Activated T-cell treated with anti-CD3 and anti-CD28 coated beads, Interleukin-2, amount 50 U/mL, for 24 hours (primary cell): ENCODE measurements at places on chromosomes 5 and 9.

- DNase-seq = no peak
Observed at GRCh38 chr9:88477300-88477751, 57.7 kb upstream of the NXNL2 start.

DNA sequence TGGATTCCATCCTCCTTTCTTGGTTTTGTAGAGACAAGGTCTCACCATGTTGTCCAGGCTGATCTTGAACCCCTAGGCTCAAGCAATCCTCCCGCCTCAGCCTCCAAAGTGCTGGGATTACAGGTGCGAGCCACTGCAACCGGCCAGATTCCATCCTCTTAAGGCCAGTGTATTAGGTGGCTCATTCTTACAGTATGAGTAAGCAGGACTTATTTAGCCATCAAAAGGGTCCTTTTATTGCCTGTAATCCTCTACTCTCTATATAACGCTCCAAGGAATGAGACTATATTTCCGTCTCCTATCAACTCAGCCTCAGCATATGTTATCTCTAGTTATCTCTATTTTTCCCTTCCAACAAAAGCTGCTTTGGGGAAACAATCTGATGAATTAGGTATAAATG, 3.0 kb upstream of the ERBIN start:
- DNase-seq = no peak

DNA sequence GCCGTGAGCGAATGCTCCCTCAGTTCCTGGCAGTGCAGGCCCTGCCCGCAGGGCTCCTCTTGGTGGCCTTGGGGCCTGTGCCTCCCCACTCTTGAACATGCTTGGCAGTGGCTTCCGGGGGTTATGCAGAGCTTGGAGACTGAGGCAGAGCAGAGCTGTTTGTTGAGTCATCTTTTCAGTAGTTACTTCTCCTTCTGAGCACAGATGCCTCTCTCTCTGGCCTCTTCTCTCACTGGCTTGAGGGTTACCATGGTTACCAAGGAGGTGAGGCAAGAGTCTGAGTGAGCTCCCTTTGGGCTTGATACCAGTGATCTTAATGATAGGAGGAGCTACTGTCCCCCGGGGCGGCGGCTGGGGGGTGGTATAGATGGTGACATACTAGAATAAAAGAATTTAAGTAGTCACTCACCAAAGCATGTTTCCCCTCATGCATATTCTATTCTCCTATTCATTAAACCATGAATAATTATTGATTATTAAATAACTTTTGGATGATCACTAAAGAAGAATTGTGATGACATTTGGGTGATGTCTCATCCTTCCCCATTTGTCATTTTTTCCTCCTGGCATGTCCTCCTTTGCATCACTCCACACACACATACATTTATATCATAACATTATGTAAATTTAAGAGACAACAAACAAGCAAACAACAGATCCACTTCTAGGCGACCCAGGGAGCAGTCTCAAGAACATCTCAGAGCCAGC, 111.1 kb downstream of the ARHGAP26 start:
- DNase-seq = no peak

- DNase-seq = no peak
Observed at GRCh38 chr5:58378613-58379390, 81.1 kb downstream of the PLK2 start.

- no peak for DNase-seq
Observed at GRCh38 chr5:177419046-177419445, 7.4 kb upstream of the GRK6 start.

- DNase-seq = no peak
Observed at GRCh38 chr9:96122751-96123150, 179.2 kb downstream of the HSD17B3 start.

DNA sequence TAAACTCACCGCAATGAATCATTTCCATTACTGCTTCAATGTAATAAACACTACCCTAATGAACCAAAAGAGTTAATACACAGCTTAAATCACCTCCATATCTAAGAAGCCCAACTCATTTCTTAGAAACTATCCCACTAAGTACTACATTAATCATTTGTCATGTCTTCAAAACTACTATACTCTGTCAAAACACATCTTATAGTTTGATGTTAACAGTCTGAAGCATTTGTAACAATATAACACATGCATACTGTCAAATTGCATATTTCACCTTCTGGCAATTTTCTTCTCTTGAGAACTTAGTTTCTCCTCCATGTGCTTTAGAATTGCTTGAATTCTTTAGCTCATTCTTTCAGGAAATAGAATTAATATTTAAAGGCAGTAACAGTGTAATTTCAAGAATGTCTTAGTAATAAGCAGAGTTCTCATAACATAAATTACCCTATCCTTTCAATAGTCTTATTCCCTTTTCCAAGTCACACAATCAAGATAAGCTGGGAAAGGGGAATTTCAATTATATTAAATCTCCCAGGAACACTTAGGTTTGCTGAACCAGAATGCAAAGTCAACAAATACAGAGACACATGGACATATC, 199.7 kb downstream of the ATPSCKMT start:
- no peak for DNase-seq

GRCh38 chr5:139524446-139524845, 36.7 kb upstream of the UBE2D2 start:
- no peak for DNase-seq

DNA sequence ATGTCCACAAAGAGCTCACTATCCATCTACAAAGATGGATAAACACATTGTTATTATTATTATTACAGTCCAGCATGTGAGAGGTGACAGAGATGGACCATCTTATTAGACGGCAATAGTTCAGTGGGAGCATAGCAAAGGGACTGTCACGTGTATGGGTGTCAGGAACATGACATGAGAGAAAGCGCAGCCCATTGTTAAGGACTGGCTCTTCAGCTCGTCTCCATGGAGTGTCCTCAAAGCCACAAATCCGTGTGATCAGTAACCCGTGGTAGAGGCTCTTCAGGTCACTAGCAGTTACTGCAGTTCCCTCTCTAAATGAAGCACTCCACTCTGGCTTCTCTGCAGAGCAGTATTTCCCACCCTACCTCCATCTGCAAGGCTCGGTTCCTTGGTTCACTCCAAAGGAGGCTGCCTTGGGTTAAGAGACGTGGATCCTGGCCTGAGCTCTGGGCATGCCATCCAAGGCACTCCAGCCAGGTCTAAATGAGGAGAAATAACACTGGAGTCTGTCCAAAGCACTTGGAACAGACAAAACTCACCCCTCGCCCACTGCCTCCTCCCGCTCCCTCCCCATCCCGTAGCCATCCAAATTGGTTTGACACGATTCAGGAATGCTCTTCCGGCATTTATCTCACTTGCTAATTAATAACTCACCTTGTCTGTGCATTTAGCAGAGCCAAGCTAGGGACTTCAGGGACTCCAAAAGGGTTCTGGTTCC, 122.3 kb upstream of the WWC1 start:
- DNase-seq = no peak

- DNase-seq = no peak
Observed at GRCh38 chr5:143571642-143572624, 168.4 kb upstream of the NR3C1 start.

DNA sequence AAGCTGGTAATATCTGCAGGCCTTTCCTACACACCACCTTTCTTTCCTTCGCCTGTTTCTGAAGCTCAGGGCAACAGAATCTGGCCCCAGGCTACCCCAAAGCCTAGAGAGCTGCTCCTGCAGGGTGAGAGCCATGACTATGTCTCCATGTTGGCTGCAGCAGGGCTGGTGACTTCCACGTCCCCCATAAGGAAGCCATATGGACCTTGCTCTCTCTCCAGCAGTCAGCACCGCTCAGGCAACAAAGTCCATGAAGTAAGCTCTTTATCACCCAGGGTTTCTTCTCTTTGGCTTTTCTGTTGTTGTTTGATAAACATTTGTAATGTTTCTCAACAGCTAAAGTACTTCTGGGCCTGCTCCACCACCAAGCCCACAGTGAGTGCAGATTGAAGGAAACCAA, 125.2 kb downstream of the SLIT3 start:
- DNase-seq = no peak

GRCh38 chr5:174359071-174359470, 313.6 kb downstream of the NSG2 start:
- no peak for DNase-seq

GRCh38 chr9:91426123-91426745, 2.6 kb upstream of the NFIL3 start:
- peak; percentile 29 for DNase-seq

- no peak for DNase-seq
Observed at GRCh38 chr9:38756702-38757101, 36.8 kb upstream of the FAM240B start.

DNA sequence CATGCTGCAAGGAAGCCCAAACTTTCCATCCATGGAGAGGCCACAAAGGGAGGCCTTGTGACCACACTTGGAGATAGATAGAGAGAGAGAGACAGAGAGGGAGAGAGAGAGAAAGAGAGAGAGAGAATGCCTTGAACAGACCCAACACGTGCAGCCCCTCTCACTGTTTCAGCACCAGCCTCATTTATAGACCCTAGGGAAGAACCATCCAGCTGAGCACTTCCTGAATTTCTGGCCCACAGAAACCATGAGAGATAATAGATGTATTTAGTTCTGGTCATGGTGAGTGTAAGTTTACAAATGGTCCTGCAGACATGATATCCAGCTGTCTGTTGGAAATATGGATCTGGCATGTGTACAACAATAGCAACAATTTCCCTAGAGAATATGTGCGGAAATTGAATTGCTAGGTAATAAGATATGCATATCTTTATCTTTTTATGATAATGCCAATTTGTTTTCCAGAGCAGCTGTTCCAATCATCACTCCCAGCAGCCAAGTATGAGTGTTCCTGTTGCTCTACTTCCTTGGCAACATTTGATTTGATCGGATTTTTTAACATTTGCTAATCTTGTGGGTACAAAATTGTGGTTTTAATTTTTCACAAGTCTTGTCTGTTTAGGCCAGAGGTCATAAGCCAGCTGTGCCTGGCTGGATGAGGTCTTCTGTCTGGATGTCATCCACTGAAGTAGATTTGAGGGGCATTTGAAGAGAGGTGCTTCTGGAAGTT, 217.3 kb upstream of the IL12B start:
- DNase-seq = no peak

GRCh38 chr5:138371454-138371853, 19.0 kb downstream of the KDM3B start:
- DNase-seq = no peak
